Activated CD8-positive, alpha-beta memory T cell treated with anti-CD3 and anti-CD28 coated beads, Interleukin-2, amount 10 ng/mL, durations not matched to agents 7 days and 5 days (primary cell): ENCODE measurements at places on chromosomes 12 and 14. TPM values are rescaled to one million over a fixed set of nuclear protein-coding genes. Genes with fewer than 3 reads are reported as not detected.

Gene DCN
- total RNA-seq: not detected

Gene NXPH4
- 0.68 TPM for total RNA-seq

Gene ACVRL1
- total RNA-seq: not detected

Gene PPFIBP1
- total RNA-seq: 5.4 TPM

Gene PLEKHD1
- 0.05 TPM for total RNA-seq
